ENCODE measurements at places on chromosomes 4 and X.

DNA sequence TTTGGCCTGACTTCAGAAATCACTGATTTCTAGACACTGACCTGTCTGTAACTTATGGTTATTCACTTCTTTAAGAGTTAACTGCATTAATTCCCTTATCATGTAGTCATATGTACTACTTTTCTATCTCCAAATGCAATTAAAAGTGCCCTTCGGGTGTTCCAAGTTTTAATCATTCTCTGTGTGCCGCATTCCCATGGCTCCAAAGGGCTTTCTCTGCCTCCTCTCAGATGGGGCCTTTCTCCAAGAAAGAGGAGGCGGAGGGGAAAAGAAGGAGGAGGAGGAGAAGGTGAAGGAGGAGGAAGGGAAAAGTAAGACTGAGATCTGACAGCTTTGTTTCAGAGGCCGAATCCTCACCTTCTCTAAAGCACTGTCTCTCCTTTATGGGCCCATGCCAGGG is 325.8 kb downstream of the LDB2 start:
- DNase-seq, result no peak

- DNase-seq, result no peak
Measured at GRCh38 chrX:23901805-23902204, 5.9 kb downstream of the APOO start.

GRCh38 chr4:128362760-128363159 is 75.1 kb upstream of the PGRMC2 start:
- no peak for DNase-seq

DNA sequence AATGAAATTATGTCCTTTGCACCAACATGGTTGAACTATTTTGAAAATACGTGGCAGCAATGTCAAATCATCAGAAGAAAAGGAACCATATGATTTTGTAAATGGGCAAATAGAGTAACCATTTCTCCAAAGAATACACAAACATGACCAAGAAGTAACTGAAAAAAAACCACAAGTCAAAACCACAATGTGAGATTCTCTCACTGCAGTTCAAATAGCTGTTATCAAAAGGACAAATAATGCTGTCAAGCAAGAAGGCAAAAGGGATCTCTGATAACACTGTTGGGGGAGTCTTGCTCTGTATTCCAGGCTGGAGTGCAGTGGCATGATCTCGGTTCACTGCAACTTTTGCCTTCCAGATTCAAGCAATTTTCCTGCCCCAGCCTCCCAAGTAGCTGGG is 280.8 kb upstream of the ZCCHC13 start:
- DNase-seq, result no peak

DNA sequence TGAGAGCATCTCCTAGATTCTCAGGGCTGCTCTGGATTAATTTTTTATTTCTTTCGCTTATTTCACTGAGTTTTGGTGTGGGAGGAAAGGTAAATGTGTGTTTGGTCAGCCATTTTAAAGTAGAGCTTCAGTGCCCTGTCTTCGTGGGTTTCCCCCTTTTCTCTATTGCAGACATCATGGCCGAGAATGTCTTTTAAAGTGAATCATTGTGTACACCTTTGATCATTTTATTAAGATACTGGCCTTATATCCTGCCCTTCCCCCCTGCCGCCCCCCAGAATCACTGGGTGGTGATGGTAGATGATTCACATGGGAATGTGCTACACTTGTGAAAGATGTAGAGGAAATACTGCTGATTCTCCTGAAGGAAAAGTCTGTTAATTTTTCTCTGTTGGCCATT is 23.8 kb downstream of the CDKL5 start:
- DNase-seq, result no peak

DNA sequence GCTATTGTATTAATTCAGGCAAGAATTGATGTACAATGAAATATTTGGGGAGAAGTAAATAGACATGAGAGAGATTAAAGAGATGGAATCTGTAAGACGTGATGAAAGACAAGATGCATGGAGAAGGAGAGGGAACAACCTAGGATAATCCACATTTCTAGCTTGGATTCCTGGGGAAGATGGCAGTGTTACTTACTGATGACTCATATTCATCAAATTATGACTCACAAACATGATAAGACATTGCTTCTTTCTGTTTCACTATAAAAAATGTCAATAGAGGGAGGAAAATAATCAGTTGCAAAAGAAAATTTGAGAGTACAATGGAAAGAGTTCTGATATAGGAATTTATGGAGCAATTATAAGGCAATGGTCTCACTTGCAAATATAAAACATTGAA is 104.1 kb upstream of the BMP3 start:
- no peak for DNase-seq

DNA sequence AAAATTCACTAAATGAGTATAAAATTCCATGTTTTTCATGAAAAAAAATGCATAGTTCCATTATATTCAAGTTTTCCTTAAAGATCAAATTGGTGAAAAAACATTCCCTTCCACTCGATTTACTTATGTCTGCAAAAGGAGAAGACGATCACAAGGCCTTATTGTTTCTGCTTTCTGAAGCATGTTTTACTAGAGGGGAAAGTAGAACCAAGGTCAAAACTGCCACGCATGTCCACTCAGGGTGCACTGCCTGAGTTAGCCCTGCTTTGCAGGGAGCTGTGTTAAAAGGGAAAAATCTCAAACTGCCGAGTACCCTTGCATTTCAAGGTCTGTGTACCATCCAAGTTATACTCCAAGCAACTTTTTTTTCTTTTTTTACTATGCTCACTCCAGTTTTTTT is 57.2 kb downstream of the TRAPPC11 start:
- DNase-seq, result no peak

GRCh38 chrX:144730471-144730870 is 516.8 kb upstream of the SPANXN1 start:
- no peak for DNase-seq

GRCh38 chr4:145565328-145565727 is 53.9 kb upstream of the MMAA start:
- DNase-seq, result no peak

DNA sequence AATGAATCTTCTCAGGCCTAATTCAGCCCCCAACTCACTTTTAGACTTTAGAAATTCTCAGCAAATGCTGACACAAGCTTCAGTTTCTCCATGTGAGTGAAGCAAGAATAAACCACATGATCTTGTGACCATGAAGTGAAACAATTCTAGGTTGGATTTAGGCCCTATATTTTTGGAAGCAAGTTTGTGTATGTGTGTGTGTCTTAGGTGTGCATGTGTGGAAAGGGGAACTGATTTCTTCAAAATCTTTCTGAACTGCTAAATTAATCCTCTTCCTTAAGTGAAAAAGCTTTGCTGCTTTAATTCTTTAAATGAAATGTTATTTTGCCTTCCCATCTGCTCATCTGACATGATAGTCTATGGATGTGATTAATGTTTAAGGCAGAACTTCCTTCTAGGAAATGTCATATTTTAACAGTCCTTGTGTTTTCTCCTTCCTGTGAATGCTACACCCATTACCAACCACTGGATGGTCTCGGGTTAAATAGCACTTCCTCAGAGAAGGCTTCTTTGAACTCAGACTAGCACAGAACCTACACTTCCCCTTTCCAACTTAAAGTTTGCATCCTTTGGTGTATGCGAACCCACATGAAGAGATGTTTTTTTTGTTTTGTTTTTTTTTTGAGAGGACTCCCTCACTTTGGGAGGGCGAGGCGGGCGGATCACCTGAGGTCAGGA is 1.2 kb upstream of the TMEM144 start:
- DNase-seq, result no peak
